ENCODE measurements at places on chromosomes 1 and 21.
A peak's percentile ranks its signal among the peaks of the same experiment; 100 is the strongest.

DNA sequence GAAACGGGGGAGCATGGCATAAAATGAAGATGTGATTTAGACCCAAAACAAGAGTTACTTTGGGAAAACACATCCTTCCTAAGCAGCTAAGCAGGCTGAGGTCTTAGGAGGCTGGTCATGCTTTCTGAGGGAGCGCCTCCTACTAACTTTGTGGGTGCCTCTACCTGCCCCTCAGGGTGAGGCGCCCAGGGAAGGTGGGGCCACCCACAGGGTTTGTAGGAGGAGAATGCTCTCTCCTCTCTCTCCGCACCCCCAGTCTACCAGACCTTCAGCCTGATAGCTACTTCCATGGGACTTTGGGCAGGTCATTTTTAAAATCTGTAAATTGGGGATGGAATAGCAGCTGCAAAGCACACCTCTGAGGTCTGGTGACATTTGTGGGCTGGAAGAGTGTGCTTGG, 23.8 kb downstream of the SLC27A3 start:
- DNase-seq, result no peak

GRCh38 chr1:59428828-59429227, 131.9 kb downstream of the FGGY start:
- DNase-seq, result no peak

- DNase-seq, result peak; percentile 11
These were observed 5.7 kb downstream of the UBASH3A start for GRCh38 chr21:42409366-42409765.

- no peak for DNase-seq
These were observed 53.3 kb downstream of the ARHGEF11 start for GRCh38 chr1:156992215-156992614.

GRCh38 chr1:171636141-171636540, 14.1 kb downstream of the MYOCOS start:
- DNase-seq, result no peak

DNA sequence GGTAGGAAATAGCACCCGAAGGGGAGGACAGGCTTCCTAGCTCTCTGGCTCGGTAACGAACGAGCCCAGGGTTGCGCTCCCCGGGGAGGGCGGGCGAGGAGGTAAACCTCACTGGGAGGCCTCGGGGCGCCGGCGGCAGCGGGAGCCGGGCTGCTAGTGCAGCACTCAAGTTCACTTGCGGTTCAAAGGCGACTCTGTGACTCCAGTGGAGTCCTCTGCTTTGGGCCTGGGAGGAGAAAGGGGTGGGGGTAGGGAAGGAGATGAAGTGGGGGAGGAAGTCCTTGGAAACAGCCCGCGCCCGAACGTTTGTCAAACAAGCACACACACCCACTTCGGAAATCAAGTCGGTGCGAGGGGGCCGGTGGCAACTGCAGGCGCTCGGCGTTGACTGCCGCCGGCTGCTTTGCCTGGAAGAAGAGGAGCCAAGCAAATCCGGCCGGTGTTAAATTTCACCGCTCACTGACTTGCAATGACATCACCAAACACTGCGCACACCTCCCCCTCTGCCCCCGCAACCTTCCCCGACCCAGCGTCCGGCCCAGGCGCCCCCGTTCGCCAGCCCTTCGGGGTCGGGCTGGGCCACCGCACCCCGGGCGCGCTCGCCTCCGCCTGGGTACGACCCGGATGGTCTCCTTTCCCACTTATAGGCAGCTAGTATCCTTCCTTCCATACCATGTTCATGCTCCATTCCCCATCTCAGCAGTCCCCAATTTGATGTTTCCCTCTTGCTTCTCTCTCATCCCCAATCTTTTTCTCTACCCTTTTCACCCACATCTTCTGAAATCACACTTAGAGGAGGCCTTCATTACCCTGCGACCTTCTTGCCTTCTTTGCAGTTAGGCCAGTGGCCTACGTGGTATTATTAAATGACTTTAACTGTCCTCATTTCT, at the start of gene COL24A1:
COL24A1 (minus strand) TSS at position 207 of the 890 bp plus-strand sequence. CDS start 376 bp downstream, outside the sequence.
- no peak for DNase-seq

- no peak for DNase-seq
These were observed 307.3 kb downstream of the BRINP3 start for GRCh38 chr1:190170321-190170720.

GRCh38 chr1:117698398-117699160, 92.7 kb downstream of the TENT5C start:
- DNase-seq, result no peak

DNA sequence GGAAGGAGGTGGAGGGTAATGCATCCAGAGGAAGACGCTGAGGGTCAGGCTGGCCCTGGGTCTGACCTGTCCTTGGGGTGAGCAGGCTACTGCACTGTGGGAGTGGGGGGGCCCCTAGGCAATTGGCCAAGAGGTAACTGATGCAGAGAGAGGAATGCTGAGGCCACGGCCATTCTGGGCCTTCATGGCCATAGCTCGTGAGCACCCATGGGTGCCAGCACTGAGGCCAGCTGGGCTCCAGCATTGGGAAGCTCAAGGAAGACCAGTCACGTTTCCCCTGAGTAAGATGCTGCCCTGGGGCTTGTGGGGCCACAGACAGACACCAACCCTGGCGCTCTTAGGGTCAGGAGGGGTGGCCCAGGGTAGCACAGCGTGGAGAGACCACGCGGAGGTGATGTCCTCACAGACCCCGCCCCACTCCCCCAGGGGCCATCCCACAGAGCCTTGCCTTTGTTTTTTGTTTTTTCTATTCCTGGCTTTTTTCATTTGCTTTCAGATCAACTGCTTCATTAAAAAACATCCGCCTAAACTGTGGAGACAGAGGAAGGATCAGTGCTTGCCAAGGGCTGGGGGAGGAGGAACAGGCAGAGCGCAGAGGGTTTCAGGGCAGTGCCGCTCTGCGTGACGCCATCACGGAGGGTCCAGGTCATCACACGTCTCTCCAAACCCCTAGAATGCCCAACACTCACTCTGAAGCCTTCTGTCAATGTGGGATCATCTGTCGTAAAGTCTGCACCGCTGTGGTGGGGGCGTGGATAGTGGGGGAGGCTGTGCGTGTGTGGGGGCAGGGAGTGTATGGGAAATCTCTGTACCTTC, 61.1 kb downstream of the SIK1 start:
- no peak for DNase-seq

Measured in stimulated activated naive CD4-positive, alpha-beta T cell treated with Interleukin-2 at 50 U/mL for 16 hours (primary cell).